ENCODE measurements at places on chromosomes 4 and X.
A peak's percentile ranks its signal among the peaks of the same experiment; 100 is the strongest.

- DNase-seq, result no peak
Observed at GRCh38 chrX:67289055-67289499, 254.7 kb upstream of the AR start.

- peak; percentile 27 for DNase-seq
Observed at GRCh38 chr4:10582059-10582686, 102.4 kb downstream of the CLNK start.

DNA sequence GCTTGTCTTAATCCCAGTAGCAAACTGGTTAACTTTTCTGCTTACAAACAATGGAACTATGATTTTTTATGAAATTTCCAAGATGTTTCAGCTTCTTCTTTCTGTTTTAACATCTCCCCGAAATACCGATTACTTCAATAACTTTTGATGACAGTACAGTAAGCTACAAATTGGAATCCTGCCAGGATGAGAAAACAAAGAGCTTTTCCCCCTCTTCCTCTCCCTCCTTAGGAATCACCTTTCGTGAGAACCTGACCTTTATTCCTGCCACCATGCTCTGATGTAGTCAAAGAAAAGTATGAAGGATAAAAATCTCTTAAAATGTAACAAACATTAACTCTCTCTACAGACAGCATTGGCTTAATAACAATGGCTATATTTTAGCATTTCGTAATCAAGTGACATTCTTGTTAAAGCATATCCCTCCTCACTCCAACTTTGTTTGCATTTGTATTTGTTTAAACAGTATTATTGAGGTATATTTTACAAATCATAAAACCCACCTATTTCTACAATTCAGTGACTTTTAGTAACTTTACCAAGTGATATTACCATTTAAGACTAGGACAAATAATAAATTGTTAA lies 148.7 kb upstream of the NAP1L5 start:
- DNase-seq, result no peak

GRCh38 chr4:5827108-5828004 lies 65.5 kb downstream of the CRMP1 start:
- no peak for DNase-seq
